Left renal pelvis (tissue), 4 donors: ENCODE measurements at places on chromosomes 4 and X. TPM values are rescaled to one million over a fixed set of nuclear protein-coding genes. Genes with fewer than 3 reads are reported as not detected.

GRCh38 chr4:165894159-165894558, 21.1 kb downstream of the TLL1 start:
- no peak for DNase-seq

The LUZP4 gene
- not detected for polyA plus RNA-seq

The MED28 gene
- 67.8 TPM for polyA plus RNA-seq

- no peak for DNase-seq
Observed at GRCh38 chr4:46432923-46433322, 43.0 kb upstream of the GABRA2 start.

DNA sequence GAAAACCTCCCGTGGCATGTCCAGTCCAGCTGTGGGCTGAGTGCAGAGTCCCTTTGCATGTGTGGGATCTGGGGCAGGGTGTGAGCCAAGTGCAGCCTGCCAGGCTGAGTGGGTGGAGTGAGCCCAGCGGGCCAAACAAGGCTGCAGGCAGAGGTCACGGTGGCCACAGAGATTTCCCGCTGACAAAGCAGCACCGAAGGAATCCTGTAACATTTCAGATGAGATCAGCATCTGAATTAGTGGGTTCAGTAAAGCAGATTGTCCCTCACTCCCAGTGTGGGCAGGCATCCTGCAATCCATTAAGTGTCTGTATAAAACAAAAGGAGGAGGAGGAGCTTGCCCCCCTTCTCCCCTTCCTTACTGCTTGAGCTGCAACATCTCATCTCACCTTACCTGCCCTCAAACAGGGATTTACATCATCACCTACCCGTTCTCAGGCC, 324.4 kb downstream of the FAT4 start:
- no peak for DNase-seq

DNA sequence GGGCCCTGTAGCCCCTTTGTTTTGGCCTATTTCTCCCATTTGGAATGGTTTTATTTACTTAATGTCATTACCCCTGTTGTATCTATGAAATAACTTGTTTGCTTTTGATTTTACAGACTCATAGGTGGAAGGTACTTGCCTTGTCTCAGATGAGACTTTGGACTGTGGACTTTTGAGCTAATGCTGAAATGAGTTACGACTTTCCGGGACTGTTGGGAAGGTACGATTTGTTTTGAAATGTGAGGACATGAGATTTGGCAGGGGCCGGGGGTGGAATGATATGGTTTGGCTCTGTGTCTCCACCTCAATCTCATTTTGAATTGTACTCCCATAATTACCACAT, 39.4 kb downstream of the NLRP2B start:
- DNase-seq, result no peak

The UBL4A gene
- polyA plus RNA-seq, result 29.3 TPM

GRCh38 chrX:23332888-23333821, 1.5 kb upstream of the PTCHD1 start:
- no peak for DNase-seq

DNA sequence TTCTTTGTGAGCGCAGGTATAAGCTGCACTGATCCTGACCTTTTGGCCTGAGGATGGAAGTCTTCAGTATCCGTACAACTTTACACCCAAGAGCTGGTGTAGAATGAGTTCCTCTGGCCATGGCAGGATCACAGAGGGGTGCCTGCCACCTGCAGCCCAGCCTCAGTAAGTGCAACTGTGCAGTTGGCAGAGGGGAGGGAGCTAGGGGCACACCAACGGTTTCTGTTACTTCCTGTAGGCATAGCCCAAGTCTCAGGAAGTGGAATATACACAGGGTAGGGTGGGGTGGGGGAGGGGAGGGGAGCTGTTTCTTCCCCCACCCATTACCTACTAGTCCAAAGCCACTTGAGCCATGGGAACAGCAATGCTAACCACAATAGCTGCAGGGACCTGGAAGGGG, 85.4 kb upstream of the GBA3 start:
- peak; percentile 3 for DNase-seq

DNA sequence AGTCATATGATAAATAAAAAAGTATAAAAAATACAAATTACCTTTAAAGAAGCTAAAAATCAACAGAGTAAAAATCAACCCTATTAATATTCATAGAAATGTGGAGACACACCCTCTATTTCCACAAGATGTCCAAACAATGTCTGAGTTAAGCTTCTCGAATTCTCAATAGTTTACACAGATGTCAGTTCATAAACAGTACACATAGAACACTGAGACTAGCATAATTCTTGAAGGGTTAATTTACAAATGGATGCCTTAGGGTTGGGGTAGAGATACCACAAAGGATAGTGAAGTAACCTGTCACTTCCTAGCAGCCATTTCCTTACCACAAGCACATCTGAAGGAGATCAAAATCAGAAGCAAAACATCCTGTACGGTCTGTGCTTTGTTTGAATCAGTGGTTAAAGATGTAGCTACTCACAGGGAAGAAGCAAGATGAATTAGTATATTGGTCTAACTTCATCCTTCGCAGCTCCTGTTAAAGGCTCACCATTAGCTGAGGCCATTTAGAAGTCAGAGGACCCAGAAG, 2393.9 kb downstream of the ARAP2 start:
- no peak for DNase-seq

DNA sequence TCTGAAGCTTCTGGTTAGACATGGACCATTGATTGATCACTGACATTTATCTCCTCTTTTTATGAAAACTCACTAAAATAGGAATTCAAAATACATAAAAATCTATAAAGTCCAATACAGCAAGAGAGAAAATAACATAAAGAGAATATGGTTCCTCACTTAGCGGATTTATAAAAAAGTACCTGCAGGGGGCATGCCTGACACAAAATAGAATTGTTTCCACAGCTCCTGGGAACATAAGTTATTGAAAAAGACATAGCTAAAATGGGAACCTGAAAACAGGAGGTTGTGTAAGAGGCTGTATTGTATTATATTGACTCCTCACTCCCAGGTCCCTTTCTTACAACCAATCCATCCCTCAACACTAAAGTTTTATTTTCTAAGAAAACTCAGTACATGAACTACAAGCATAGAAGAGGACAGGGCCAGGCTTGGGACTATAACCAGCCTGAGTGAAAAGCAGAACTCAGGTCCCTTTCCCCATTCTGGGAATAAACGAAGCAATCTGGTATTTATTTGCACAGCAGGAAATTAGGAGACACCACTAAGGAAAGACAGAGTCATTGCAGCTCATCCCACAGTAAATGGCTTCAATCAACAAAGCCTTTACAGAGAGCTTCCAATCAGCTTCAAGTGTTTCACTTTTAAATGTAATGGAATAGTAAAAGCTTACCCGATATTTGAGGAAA, 121.1 kb upstream of the NDST4 start:
- DNase-seq, result no peak

The TLL1 gene
- polyA plus RNA-seq, result 2.3 TPM

DNA sequence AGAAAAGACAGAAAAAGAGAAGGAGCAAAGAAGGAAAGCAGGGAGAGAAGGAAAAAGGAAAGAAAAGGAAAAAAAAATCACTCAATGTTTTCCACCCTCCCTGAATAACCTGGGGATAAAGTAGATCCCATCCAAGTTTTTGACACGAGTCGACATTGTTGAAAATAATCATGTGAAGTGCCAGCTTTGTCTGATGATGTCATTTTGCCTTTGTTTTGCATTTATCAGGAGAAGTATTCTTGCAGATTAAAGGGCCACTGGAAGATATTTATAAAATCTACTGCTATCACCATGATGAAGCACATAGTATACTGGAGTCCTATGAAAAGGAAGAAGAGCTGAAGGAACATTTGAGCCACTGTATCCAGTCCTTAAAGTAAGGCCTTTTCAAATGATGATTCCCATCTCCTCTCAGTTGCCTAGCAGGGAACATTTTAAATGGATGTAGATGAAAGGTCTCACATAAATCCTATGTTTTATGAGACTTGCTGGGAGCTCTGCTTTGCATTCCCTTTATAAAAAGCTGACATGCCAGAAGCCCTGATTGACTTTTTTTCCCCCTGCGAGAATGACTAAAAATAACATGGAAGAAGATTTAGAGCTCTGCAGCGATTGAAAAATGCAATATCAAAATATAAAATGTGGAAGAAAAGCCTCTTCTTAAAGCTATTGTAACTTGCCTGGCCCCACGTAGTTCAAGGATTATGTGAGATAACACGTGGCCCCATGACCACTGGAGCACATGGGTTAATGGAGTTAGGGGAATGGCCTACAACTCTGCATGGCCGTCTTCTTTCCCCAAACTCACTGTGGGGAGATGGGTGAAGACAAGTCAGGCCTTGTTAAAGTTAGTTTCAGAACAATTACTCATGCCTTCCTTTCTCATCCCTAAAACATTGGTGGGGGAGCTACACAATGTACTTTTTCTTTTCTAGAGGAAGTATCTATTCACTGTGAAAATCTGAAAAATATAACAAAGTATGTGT, 77.5 kb downstream of the INTS12 start:
- DNase-seq, result no peak

DNA sequence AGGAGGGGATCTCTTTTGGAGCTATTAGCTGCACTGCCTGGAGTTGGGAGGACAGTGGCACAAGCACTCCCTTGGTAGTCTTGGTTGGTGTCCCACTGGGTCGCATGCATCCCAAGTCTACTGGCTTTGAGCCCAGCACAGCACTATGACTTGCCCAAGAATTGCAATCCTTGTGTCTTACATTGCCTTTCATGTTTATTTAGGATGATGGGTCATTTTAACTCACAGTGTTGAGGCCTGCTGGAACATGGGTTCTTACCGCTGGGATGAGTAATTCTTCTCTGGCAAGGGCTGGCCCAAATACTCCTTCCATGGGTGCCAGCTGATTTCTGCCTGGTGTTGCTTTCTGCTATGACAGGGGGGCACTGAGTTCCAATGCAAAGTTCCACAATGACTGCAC, 185.5 kb downstream of the TEX13C start:
- no peak for DNase-seq

GRCh38 chr4:118396881-118397622, 44.2 kb upstream of the PRSS12 start:
- DNase-seq, result no peak

DNA sequence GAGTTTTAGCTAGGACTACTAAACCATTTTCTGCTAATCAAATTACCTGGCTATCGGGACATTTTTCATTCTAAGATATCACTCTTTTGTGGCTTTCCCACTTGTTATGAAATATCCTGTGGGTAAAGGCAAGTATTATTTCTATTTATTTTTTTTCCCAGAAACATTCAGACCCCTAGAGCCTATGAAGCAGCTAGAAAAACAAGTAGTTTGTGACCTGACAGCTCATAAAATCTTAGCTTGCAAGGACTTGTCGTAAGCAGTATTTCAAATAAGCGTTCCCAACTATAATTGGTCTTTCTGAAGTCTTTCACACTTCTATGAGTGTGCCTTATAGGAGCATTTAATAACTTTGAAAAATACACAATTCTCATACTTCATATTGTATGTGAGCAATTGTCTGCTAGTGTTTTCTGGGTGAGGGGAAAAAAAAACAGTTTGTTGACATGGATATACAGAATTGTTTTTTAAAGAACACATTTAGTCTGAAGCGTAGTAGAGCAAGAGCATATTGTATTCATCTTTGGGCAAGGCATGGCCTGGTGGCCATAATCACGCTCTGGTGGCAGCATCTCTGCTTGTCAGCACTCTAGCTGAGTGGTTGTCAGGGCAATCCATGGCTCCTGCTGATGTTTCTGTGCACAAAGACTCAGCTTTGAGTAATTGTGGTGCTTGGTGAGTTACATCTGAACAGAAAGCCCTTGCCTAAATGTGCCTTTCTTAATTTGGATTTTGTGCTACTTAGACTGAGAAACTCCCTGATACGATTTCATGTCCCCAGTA, 2.6 kb downstream of the MCUB start:
- no peak for DNase-seq

DNA sequence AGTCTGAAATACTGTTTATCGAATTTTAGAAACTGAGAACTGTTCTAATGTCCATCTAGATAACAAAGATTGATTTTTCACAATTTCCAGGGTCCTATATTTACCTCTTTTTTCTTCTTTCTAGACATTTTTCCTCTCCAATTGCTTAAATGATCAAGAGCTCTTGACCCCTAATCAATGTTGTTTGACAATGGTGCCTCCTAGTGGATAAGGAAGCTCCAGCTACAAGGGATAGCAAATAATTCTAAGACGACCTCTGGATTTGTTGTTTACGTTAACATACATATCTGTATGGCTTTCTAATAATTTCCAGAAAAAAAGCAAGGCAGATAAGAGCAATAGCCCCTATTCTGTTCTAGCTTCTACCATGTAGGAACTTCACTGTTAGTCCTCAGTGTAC, 35.8 kb downstream of the GPR82 start:
- no peak for DNase-seq
